ENCODE measurements at places on chromosomes 7 and 10. TPM values are rescaled to one million over a fixed set of nuclear protein-coding genes. Genes with fewer than 3 reads are reported as not detected.

GRCh38 chr10:123139521-123140163 lies 3.9 kb downstream of the HMX3 start:
- peaks cover 2% of the 10 kb centered on the region for H3K36me3 ChIP-seq
- H3K27ac ChIP-seq, result no peak overlapping the region
- no peak overlapping the region for H3K4me3 ChIP-seq
- peaks cover 76% of the 10 kb centered on the region for H3K27me3 ChIP-seq
- H3K4me1 ChIP-seq, result peaks cover 41% of the 10 kb centered on the region
- peak; percentile 35 for DNase-seq

DNA sequence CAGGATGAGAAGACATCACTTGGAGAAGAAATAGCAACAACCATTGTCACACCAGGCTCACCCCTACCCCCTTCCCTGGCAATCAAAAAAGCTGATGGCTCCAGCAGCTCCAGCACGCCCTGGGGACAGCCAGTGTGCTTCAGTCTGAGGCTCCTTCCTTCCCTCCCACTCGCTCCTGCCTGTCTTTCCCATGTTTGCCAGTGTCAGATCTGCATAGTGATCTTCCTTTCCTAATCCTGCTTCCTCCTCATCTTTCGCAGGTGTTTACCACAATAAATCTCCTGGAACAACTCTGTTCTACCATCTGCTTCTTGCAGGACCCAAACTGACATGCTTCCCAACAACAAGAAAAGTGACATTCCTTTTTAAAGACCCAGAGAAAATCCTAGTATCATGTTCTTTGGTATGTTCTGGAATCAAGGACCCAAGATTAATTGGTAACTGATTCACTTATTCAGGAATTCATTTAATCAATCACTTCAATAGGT lies 57.1 kb downstream of the STEAP1B start:
- no peak overlapping the region for H3K4me3 ChIP-seq
- peaks cover 16% of the 10 kb centered on the region for H3K4me1 ChIP-seq
- H3K27me3 ChIP-seq, result peaks cover 11% of the 10 kb centered on the region
- DNase-seq, result no peak
- no peak overlapping the region for H3K27ac ChIP-seq

Gene AFAP1L2
- 1.4 TPM for total RNA-seq

Gene ZNF239
- 2.7 TPM for total RNA-seq

Gene CNNM1
- 1.4 TPM for total RNA-seq

Data from activated CD4-positive, alpha-beta T cell treated with anti-CD3 and anti-CD28 coated beads for 36 hours (primary cell).